ENCODE measurements at places on chromosomes 13 and 19. TPM values are rescaled to one million over a fixed set of nuclear protein-coding genes. Genes with fewer than 3 reads are reported as not detected.
A peak's percentile ranks its signal among the peaks of the same experiment; 100 is the strongest.

CBY2 gene
- polyA plus RNA-seq = not detected

DNA sequence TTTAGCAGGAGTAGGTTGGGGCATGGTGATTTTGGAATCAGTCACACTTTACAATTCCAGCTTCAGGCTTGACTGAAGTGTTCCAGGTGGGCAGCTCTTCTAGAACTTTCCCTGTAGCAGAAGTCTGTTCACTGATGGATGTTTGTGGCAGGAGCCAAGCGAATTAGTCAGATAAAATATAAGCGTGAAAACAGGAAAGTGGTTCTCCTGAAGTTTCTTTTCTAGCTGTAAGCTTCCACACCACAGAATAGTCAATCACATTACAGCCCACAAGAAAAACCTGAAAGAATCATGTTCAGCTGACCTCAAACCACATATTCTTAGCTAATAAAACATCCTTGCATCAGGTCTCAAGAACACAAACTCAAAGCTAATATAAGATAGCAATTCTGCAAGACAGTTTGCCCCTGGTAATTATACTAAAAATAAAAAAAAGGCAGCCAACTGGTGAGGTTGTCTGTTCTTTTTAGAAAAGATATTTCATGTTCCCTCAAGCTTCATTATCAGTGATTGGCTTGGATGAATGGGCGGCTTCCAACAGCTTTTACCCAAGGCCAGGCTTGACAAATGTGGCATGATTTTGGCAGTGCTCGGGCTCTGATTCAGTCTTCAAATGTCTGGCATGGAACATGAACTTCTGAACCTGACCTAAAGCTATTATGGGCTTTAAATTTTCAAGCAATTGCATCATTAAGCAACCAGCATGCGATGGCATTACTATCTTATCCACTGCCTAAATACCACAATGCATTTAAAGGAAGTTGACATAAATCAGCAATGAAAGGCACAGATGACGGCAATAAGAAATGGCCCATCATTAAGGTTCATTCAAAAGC lies 136.8 kb downstream of the DCLK1 start:
- DNase-seq = no peak

GRCh38 chr19:55486971-55487923 lies 989 bp upstream of the SSC5D start:
- peak; percentile 59 for DNase-seq

GRCh38 chr13:79389026-79389425 lies 17.0 kb downstream of the RBM26 start:
- DNase-seq = no peak

- DNase-seq = no peak
Observed at GRCh38 chr13:101552286-101552685, 99.8 kb downstream of the ITGBL1 start.

DNA sequence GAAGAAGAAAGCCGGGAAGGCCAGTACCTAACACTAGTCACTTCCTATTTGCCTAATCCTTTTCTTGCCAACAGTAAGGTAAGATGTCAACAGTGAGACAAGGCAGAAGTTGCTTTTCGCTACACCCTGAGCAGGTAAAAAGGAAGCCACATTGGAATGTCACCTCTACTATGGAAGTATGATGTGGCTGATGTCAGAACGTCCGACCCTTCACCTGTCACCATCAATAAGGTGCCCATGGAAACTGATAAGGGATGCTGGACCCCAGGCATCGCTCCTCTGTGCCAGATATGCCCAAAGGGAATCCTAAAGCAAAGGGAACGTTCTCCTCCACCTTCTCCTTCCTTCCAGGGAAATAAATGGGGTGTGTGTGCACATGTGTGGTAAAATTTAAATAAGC lies 34.3 kb downstream of the COL4A1 start:
- no peak for DNase-seq

DNA sequence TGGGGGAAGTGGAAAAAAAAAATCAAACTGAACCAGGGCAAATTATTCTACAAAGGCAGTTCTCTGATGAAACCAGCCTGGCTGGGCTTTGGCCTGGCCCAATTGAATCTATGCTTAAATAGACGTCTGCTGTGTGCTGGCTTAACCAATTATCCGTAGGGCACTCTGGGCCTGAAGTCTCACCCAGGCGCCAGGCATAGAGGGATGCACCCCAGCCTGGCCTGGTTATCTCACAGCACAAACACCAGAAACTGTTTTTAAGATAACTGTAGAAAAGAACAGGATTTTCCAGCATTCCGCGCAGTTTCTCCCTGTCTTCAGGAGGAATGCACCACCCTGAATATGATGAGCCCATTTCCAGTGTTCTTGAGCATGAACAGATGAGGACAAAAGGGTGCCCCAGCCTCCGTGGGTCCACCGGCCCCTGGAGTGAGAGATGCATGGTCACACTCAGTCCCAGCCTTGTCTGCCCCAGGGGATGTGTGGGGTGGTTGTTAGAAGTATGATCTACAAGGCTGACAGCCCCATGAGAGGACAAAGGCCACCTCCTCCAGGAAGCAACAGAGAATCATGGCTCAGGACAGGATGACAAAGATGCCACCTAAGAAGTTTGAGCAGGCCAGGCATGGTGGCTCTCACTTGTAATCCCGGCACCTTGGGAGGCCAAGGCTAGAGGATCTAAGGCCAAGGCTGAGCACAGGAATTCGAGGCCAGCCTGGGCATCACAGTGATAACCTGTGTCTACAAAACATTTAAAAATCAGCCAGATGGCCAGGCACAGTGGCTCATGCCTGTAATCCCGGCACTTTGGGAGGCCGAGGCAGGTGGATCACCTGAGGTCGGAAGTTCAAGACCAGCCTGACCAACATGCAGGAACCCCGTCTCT lies 50.2 kb downstream of the PEPD start:
- no peak for DNase-seq

GRCh38 chr19:12834976-12835757 lies 788 bp upstream of the RTBDN start:
- DNase-seq = no peak

DNA sequence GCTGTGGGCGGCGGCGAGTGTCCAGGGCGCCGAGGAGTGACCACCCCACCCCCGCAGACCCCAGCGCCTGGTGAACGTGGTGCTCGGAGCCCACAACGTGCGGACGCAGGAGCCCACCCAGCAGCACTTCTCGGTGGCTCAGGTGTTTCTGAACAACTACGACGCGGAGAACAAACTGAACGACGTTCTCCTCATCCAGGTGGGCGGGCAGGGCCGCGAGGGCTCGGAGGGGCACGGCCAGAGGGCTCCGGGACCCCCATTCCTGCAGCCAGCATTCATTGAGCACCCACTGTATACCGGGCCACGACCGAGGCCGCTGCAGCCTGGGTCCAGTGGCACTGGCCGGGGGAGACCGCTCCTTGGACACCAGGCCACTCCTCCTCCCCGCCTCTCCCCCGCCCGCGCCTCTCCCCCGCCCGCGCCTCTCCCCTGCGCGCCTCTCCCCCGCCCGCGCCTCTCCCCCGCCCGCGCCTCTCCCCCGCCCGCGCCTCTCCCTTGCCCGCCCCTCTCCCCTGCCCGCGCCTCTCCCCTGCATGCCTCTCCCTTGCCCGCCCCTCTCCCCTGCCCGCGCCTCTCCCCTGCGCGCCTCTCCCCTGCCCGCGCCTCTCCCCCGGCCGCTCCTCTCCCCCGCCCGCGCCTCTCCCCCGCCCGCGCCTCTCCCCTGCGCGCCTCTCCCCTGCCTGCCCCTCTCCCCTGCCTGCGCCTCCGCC lies 3.2 kb downstream of the PRTN3 start:
- DNase-seq = no peak

DNA sequence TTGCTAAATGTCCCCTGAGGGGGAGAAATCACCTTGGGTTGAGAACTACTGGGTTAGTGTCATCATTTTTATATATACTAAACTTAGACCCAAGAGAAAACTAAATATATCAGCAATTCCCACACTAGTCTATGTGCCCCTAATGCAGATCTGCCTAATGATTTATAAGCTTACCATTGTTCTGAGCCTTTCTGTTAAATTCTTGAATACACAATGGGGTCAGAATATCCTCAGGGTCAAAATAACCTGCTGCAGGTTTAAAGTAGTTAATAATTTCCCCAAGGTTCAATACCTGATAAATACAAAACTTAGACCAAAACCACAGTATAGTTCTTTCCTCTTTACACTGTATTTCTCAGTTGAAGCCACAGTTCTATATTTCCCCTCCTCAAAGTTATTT lies 4.6 kb downstream of the VWA8 start:
- DNase-seq = no peak

METTL21C gene
- not detected for polyA plus RNA-seq

KLF2 gene
- 30.5 TPM for polyA plus RNA-seq

GRCh38 chr13:98295371-98295770 lies 118.3 kb upstream of the RNF113B start:
- no peak for DNase-seq

DNA sequence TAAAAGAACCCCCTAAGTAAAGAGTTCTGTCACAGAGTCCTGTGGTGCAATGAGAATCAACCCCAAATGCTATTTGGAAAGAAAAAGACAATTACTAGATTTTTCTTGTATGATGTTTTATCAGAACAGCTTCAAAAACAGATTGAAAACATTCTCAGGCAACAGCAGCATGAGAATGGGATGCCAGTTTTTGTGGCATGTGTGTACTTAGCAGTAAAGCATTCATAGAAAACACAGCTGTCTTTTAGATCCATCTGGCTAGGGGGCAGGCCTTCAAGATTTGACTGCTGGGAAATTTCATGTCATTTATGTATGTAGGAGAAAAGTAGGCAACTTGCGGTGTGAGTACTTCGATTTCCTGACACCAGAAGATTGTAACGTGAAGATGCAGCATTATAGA lies 170.5 kb upstream of the HTR2A start:
- no peak for DNase-seq

ANGPTL8 gene
- polyA plus RNA-seq = 1.0 TPM

DNA sequence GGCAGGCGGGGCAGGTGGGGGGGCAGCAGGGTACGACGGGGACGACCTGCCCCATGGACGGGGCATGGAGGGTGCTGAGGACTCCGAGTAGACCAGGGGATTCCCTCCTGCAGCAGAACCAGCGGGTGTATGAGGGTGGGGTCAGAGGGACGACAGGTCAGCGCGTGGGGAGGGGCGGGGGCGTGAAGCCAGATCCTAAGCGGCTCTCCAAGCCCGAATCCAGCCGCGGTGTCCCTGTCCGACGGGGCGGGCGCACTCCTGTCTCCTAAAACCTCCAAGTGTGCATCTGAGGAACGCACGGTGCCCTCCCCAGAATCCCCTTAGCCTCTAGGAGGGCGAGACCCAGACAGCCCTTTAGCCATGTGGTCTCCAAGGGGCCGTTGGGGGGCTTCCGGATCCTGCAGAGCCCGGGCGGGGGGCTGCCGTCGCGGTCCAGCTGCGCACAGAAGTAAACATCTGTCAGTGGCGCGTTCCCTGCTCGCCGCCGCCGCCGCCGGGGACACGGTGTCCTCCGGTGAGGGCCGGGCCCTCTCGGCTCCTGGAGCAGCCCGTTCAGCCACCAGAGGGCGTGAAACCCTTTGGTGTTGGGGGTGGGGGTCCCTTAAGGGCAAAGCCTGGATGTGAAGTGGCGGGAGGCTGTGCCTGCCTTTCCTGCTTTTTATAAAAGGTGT lies 730 bp downstream of the NRTN start:
- DNase-seq = no peak

- DNase-seq = no peak
Observed at GRCh38 chr13:33794576-33794975, 23.4 kb upstream of the RFC3 start.

DNA sequence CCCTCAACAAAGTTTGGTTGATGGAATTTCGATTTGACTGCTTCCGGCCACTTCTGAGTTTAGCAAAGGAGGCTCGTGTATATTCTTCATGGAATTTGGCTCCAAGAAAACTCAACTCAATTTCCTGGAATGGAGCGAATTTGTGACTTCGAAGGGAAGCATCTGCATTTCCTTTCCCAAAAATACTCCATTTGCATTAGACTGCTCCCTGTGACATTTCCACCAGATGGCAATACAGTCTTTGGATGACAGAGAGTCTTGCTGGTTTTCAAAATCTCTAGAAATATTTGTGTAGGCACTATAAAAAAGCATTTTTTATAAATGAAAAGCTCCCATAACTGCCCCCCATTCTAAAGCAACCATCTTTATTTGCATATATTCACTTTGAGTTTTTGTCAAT lies 4.1 kb downstream of the C1QTNF9 start:
- peak; percentile 20 for DNase-seq

ZNF492 gene
- 3.1 TPM for polyA plus RNA-seq

GRCh38 chr19:15198951-15199660 lies 1.7 kb downstream of the NOTCH3 start:
- no peak for DNase-seq

LRRC63 gene
- 0.37 TPM for polyA plus RNA-seq

GRCh38 chr13:63541336-63541735 lies 2125.7 kb upstream of the PCDH20 start:
- DNase-seq = no peak

- DNase-seq = no peak
Observed at GRCh38 chr19:5392486-5392885, 51.9 kb upstream of the PTPRS start.

ZNF565 gene
- polyA plus RNA-seq = 7.6 TPM

GRCh38 chr19:9865732-9866501 lies 30.8 kb downstream of the PIN1 start:
- DNase-seq = no peak

GRCh38 chr13:44768239-44768638 lies 192.1 kb upstream of the TSC22D1 start:
- DNase-seq = no peak

CLDN10 gene
- polyA plus RNA-seq = 3.4 TPM

DNA sequence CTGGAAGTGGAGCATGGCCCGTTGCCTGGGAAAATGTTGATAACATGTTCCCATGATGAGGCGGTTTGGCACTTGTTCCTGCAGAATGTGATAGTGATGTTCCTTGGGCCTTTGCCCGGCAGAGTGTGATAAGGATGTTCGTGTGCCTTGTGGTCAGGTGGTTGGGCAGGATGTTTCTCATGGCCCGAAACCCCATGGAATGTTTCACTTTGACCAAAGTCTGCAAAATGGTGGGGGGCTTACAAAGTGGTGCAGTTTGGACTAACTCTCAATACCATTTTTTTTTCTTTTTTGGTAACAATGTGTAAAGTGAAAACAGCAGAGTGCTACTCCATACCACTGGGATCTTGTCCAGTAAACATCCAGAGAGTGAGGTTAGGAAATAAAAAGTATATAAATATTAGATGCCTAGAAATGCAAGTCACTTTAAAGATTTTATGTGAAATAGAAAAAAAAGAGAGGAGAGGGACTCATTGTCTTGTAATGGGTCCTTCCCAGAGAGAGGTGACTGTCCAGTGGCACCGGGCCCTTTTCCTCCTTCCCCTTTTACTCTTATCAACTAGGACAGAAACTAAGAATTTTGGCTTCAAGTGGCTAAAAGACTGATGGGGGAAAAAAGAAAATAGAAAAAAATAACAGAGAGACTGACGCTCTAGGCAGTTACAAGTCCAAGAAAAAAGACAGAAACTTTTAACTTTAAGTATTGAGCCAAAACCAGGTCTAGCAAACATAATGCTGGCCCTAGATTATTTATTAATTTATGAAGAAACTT lies 5.7 kb downstream of the FPR3 start:
- peak; percentile 74 for DNase-seq

- DNase-seq = no peak
Observed at GRCh38 chr13:35225159-35225558, 251.3 kb downstream of the MAB21L1 start.

GRCh38 chr13:102170305-102170704 lies 231.5 kb downstream of the FGF14 start:
- DNase-seq = no peak

Data from right lung (tissue), 10 donors.